ENCODE measurements at places on chromosomes 6 and 20. TPM values are rescaled to one million over a fixed set of nuclear protein-coding genes. Genes with fewer than 3 reads are reported as not detected.

DNA sequence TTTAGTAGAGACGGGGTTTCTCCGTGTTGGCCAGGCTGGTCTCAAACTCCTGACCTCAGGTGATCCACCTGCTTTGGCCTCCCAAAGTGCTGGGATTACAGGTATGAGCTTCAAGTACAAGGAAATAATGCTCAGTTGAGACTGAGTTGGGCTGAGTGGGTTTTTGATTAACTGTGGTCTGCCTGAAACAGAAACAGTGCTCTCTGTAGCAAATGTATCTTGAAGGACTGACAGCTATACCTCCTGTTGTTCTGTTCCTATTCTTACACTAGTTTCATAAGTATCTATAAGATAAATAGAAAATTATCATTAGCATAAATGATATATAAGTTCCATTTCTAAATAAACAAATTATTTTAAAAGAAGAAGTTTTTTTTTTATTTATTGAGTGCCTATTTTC lies 142.8 kb upstream of the PTPRK start:
- DNase-seq: no peak

GRCh38 chr20:13302647-13303450 lies 81.8 kb downstream of the ISM1 start:
- DNase-seq: no peak

- no peak for DNase-seq
Measured at GRCh38 chr20:20729563-20729962, 17.1 kb upstream of the RALGAPA2 start.

DNA sequence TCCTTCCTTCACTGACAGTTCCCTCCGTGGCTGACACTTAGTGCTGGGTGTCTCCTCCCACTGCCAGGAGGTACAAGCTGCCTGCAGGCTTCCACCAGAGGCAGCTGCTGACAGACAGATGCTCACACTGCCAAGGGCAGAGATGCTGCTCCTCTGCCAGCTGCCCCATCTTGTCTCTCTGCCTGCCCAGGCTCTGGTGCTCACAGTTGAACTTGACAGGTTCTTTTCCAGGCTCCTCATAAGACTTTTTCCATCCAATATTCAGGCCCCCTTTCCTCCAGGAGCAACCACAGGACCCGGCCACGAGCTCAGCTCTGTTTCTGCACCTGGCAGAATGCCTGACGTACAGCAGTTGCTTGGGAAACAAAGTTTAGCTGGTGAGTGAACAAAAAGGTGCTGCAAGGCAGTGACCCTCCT lies 79.8 kb downstream of the PSMB1 start:
- no peak for DNase-seq

DNA sequence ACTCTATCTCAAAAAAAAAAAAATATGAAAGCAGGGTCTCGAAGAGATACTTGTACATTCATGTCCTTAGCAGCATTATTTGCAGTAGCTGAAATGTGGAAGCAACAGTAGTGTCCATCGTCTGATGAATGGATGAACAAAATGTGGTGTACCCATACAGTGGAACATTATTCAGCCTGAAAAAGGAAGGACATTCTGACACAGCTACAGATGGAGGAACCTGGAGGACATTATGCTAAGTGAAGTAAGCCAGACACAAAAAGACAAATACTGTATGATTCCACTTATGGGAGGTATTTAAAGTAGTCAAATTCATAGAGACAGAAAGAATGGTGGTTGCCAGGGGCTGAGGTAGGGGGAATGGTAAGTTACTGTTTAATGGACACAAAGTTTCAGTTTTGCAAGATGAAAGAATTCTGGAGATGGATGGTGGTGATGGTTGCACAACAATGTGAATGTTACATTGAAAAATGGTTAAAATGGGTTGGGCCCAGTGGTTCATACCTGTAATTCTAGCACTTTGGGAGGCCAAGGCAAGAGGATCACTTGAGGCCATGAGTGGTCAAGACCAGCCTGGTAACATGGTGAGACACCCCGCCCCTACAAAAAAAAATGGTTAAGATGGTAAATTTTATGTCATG lies 11.8 kb upstream of the TULP1 start:
- DNase-seq: no peak

GRCh38 chr6:11226005-11226404 lies 6.5 kb downstream of the NEDD9 start:
- DNase-seq: no peak

GRCh38 chr6:67210450-67210849 lies 1424.6 kb upstream of the ADGRB3 start:
- DNase-seq: no peak

DNA sequence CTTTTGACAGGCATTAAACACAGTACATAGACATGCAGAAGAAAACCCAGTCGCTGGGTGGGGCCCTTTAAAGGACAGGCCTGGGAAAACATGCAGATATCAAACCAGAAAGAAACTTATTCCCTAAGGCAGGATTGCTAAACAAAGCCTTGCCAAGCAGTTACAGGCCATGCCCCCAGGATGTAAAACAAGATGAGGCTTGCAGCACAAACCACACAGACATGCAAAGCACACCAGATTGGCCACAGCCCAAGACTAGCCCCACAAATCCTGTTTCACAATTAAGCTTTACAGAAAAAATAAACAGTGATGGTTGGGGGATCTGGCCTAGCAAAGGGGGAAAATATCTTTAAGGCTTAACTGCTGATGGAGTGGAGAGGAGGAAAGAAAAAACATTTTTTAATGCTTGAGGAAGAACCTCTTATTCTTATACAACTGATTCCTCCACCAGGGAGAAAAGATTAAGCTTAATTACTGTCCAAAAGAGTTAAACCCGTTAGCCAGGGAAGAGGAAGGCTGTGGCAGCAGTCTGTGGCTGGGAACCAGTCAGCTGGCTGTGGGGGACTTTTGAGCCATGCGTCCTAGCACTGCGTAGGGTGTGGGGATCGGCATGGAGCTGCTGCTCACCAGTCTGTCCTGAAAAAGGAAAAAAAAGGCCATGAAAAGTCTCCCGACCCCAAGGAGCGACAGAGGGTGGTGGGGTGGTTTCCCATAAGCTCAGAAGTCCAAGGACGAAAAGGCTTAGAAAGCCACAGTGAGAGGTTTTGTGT lies 28.4 kb downstream of the COL19A1 start:
- DNase-seq: no peak

GRCh38 chr6:105022416-105022815 lies 65.5 kb downstream of the LIN28B start:
- no peak for DNase-seq

GRCh38 chr6:65996096-65996495 lies 289.1 kb upstream of the EYS start:
- DNase-seq: no peak

DNA sequence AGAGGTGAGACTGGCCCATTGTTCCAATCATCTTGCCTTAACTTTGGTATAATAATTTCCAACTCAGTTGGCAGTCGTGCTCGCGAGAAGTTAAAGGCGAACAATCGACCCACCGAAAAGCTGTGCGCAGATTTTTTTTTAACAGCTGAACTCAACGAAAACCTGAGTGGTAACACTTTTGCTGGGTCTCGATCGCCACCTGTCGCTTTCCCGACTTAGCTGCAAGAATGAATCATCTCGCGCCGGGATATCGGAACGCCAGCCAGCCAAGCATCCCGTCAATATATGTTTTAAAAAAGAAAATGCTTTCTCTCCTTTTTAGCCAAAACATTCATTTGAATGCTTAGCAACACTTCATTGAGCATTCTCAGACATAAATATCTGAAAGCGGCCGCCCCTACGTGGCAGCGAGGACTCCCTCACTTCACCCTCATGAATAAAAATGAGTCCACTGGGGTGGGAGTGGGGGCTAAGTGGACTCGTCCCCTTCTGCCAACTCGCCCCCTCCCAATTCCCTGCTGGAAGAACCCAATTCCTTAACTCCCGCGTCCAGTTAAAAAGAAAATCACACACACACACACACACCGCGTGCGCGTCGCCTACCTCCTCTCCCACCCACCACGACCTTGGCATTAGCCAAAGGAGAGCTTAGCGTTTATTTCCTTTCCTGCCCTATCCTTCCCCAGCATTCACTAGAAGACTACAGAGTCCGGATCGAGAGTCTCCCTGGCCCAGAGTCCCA lies 1.5 kb downstream of the COL12A1 start:
- no peak for DNase-seq

The EYS gene
- total RNA-seq: not detected

The BPIFB4 gene
- total RNA-seq: not detected

The TREML1 gene
- total RNA-seq: not detected

The HLA-DRB1 gene
- 24.6 TPM for total RNA-seq

The TMEM244 gene
- not detected for total RNA-seq

Measured in esophagus squamous epithelium (tissue), 5 donors.